ENCODE measurements at places on chromosomes 6 and 20.

GRCh38 chr6:67073938-67074337 lies 1366.9 kb upstream of the EYS start:
- no peak for DNase-seq

GRCh38 chr6:169452117-169452868 lies 198.6 kb upstream of the THBS2 start:
- DNase-seq: no peak

DNA sequence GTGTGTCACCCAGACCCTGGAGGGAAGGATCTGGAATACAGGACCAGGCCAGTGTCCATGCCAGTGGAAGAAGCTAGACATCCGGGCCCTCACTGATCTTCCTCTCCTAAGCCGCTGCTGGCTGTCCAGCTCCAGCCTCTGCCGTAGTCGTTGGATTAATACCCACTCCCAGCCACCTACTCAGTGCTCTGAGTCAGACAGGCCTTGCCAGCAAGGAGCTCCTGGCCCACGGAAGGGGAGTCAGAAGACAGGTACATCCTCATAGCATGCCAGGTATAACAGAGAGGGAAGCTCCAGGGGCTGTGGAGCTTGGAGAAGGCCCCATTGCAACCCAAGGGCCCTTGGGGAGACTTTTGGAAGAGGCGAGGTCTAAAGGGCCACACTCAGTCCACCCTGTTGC lies 49.0 kb downstream of the STK35 start:
- DNase-seq: no peak

GRCh38 chr20:19015351-19016139 lies 196.9 kb upstream of the SLC24A3 start:
- DNase-seq: no peak
